Islet precursor cell (in vitro differentiated cells): ENCODE measurements at places on chromosomes 4 and X.

- no peak for DNase-seq
Observed at GRCh38 chrX:34656467-34656841, 631 bp downstream of the TMEM47 start.

GRCh38 chrX:119693996-119694451 is 1.1 kb upstream of the SEPTIN6 start:
- peak; percentile 55 for DNase-seq

GRCh38 chrX:6962006-6962355 is 185.5 kb upstream of the STS start:
- no peak for DNase-seq

DNA sequence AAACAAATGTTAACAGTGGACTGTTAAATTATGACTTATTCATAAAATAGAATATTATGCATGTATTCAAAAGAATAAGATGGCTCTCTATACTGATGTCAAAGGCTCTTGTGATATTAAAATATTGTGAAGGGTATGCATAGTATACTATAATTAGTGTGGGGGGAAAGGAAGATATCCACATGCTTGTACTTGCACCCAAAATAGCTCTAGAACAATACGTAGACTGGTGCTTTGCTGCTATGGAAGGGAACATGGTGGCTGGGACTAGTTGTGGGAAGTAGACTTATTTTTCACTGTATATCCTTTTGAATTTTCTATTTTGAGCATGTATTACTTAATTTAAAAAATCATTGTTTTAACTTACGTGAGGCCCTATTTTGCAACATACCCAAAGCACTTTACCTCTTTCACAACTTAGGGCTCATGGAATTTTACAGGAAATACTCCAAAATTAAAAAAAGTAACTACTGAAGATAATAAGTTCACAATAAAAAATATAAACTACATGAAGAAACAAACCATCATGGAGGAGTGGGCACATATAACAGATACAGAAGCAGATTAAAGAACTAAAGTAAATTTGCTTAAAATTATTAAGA is 7.9 kb downstream of the PGRMC2 start:
- DNase-seq, result no peak

DNA sequence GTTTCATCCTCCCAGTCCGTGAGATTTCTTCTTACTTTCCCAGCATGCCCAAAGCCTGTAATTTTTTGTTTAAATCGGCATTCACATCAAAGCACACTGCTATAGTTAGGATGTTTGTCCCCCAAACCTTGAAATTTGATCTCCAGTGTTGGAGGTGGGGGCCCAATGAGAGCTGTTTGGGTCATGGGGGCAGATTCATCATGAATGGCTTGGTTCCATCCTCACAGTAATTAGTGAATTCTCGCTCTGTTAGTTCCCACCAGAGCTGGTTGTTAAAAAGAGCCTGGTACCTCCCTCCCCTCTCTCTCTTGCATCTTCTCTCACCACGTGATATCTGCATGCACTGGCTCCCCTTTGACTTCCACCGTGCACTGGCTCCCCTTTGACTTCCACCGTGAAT is 40.5 kb upstream of the PGRMC2 start:
- DNase-seq, result no peak

- DNase-seq, result no peak
Observed at GRCh38 chr4:59945277-59945676, 1254.8 kb upstream of the ADGRL3 start.

- no peak for DNase-seq
Observed at GRCh38 chr4:8370835-8371595, 69.5 kb downstream of the ACOX3 start.

DNA sequence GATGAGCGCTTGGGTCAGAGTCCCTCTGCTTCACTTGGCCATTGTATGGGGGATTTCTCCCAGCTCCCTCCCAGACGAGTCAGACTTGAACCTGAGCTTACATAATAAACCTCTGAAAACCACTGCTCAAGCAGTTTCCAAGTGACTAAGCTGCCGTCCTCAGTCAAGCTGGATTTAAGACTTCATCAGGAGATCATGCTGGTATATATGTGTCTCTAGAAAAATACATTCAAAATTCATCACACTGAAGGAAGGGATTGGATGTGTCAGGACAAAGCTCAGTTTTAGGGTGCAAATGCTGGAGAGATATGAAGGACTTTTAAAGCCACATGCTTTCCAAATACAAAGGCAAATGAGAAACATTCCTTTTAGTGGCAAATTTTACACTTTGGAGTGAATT is 114.3 kb downstream of the QDPR start:
- DNase-seq, result no peak

DNA sequence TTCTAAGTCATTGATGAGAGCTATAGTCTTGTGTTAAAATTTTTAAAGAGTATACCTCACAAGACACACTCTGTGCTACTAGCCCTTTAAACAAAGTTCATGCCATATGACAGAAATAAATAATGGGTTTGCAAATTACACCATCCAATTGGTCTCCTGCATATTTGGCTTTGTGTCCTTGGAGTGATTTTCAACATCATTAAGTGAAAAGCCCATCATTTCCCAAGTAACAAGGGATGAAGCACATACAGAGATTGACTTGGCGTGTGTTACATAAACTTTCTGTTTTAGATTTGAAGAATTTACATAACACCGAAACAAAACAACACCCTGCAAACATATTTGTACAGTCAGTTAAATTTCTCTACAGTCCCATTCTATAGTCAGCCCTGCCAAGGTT is 216.9 kb upstream of the NEIL3 start:
- DNase-seq, result no peak

GRCh38 chr4:71188951-71189350 is 149.9 kb upstream of the SLC4A4 start:
- DNase-seq, result no peak

DNA sequence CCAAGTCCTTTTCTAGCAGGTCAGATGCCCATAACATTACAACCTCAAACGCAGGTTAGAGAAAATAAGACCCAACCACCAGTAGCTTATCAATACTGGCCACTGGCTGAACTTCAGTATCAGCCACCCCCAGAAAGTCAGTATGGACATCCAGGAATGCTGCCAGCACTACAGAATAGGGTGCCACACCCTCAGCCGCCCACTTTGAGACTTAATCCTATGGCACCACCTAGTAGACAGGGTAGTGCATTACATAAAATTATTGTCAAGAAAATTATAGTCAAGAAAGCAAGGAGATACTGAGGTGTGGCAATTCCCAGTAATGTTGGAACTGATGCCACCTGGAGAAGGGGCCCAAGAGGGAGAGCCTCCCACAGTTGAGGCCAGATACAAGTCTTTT is 19.9 kb upstream of the TRIM61 start:
- DNase-seq, result no peak

- no peak for DNase-seq
Observed at GRCh38 chrX:47664737-47665136, 5.8 kb upstream of the UXT start.

- no peak for DNase-seq
Observed at GRCh38 chrX:33840176-33840575, 291.9 kb downstream of the FAM47A start.

DNA sequence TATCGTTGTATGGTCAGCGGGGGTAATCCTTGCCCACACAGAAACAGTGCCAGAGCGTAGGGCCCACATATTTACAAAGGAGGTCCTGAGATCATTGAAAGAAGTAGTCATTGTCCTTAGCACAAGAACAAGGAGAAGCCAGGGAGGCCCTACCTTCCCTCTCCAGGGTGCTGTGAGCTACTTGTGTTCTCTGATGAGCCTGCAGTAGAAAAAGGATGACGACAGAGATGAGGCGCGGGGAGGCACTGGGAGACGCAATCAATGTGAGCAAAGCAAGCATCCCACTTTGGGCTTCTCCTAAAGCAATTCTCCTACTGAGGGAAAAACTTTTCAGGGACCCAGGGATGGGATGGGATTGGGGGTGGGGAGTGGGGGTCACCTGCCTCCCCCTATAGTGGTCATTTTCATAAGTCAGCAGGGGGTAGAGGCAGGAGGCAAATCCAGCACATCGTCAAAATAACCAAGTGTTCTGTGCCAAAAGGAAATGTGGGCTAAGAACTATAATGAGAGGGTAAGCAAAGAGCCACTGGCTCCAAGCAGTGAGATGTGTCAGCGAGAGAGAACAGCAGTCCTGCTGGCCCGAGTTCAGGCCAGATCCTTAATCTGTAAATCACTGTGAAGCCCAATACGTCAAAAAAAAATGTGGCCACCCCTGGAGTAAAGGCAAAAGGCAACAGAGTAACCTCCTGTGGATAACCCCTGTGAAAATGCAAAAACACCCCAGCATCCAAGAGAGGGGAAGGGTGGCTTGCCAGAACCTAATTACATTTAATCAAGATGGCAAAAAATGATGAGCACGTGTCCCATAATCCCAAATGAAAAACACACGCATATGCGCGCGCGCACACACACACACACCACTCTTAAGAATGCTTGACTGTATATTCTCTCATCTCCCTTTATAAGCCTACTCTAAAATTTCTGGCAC is 136.6 kb upstream of the HHIP start:
- no peak for DNase-seq
